ENCODE measurements at places on chromosomes 3 and 15.

DNA sequence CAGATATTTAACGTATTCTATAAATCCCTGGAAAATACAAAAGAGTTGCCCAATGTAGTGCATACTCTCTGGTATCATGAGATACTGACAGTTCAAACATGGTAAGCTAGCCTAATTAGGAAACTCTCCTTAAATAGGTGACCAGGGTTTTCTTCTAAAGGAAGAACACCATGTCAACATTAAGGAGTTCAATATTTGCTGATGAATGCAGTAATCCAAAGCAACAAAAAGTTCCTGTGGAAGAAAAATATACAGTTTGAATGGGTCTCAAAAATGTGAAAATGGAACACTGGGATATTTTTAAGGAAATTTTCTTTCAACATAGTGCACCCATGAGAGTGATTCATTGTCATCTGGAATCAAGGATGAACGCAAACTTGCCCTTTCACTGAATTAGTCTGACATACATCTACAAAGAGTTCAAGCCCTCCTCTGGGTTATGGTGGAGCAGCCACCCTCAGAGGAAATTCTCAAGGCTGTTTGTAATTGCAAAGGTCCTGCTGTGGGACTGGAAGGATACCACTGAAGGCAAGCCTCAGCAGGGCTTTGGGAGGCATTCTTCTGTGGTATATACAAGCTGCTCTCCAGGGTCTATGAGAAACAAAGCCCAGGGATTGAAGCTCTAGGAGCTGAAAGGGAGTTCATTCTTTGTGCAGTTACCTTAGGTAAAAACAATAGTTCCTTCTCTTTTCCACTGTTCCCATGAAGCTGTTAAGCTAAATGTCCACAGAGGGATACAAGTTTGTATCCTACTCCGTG is 700.3 kb downstream of the TUSC7 start:
- DNase-seq = no peak

DNA sequence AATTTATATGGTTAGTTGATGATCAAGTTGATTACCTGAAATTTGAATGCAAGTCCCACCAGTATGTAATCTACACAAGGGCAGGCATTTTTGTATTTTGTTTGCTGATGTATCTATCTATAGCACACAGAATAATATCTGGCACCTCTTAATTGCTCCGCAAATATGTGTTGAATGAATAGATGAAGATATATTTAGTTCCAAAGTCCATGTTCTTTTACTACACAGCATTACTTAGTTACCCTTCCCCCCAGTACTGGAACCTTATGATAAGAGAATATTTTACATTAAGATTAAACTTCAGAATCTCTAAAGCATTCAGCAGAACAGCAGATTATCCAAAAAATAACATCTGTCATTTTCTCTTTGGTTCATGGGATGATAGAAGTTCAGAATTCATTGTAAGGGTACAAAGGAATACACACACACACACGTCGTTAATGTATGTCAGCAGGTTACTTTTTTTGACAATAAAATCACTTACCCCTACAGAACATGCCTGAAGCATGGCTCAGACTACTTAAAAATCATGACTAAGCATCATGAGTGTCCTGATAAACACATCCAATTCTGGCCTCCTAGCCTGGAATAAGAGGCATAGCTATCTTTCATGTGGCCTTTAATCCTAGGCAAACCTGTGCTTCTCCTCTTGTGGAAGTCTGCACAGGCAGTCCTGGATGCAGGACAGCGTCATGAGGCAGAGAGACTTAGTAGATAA is 148.9 kb upstream of the TBC1D5 start:
- no peak for DNase-seq

DNA sequence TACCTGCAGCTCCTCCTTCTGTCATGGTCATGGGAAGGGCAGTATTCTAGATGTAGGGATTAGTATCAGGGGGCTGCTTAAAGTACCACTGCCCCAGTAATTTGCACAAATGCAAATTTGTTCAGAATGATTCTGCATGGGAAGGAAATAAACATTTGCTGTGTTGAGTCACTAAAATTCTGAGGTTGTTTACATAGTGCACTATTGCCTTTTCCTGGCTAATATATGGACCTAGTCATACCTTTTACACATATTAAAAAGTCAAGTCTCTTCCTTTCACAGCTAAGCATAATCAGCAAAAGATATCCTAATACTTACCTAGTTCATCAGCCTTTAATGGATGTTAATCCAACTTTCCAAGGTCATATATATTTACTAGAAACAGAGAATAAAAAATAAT is 746.4 kb upstream of the NR2F2 start:
- DNase-seq = no peak

DNA sequence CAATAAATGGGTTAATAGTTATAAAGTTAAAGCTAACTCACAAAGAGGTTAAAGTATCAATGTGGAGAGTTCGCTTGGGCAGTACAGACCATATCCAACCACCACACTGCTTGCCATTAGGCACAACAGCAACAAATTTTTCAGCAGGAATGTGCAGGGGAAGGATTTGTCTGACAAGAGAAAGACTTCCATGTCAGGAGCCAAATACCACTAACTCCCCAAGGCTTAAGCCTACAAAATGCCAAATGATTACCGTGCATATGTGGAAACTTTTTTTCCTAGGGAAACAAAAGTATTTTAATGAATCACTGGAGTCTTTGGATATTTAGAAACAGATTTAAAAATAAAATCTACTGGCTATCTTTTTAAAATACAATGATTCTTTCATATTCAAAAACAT is 8.1 kb downstream of the VGLL3 start:
- DNase-seq = no peak

- no peak for DNase-seq
Measured at GRCh38 chr3:118445036-118445435, 589.6 kb downstream of the IGSF11 start.

DNA sequence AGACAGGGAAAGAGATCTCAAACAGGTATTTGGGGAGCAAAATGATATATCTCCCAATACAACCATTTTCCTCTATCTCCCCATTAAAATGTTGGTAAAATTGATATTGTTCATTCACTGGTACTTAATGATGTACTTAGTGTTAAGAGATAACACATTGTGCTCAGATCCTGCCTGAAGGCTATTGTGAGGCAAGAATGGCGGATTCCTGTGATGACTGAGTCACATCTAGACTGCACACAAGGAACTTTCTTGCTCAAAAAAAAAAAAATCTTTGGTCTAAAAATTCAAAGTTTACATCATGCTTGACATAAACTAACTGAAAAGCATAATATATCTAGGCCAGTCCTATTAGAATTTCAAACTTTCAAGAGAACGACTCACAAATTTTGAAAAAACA is 171.1 kb upstream of the TTC14 start:
- DNase-seq = no peak

- peak; percentile 93 for DNase-seq
Measured at GRCh38 chr3:193190146-193190786, 50.8 kb upstream of the PLAAT1 start.

DNA sequence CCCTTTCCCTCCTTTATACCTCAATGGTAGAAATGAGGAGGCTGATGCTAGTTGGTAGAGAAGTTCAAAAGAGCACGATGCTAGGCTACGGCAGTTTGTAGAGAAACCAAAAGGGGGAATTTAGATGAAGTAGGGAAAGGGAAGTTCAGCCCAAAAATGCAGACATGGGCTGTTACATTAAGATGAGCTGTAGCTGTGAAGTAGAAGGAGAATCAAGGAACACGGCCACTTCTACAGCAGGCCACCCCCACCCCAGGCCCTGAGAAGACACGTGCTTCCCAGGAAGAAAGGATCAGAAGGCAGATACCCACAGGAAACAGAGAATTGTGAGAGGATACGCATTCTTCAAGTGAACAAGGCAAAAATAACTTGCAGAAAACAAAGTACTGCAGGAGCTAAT is 2.1 kb upstream of the PARP14 start:
- no peak for DNase-seq

DNA sequence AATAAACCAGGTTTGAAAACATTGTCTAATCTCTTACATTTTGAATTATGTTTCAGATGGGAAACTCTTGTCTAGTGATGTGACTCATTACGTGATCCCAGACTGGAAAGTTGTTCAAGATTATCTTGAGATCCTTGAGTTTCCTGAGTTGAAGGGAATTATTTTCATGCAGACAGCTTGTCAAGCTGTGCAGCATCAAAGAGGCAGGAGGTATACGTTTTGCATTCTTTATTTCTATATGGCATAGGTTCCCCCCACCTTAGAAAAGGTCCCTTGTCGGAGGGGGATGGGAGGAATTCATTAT is 1.5 kb downstream of the DIS3L start:
- DNase-seq = no peak

DNA sequence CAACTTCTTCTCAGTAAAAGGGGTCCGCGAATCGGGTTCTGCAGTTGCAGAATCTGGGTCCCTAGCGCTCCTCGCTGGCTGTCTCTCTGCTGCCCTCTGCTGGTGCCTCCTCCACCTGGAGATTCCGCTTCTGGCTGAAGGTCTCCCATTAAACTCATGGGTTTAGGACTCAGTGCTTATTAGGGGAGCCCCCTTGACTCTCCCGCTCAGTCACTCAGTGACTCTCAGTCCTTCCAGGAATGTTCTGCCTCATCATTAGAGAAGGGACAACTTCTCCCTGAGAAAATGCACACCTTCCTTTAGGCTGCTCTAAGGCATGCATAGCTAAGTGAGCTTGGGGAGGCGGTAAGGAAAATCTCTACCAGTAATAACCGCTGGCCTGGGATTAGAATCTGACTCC is 7.1 kb downstream of the CPN2 start:
- peak; percentile 18 for DNase-seq

Data from DMS 273 treated with DMSO at 0.1 percent for 48 hours (cell line).